Upper lobe of left lung (tissue), 6 donors: ENCODE measurements at places on chromosomes 1 and 21. TPM values are rescaled to one million over a fixed set of nuclear protein-coding genes. Genes with fewer than 3 reads are reported as not detected.

Gene VWA5B1
- 0.77 TPM for total RNA-seq

Gene CDC42BPA
- 27.8 TPM for total RNA-seq

Gene ACTN2
- total RNA-seq, result 1.6 TPM

Gene PRKAA2
- total RNA-seq, result 8.2 TPM

Gene ANP32E
- 7.7 TPM for total RNA-seq

Gene PTPRU
- 85.9 TPM for total RNA-seq

- DNase-seq, result no peak
These were observed 3.0 kb downstream of the CTSS start for GRCh38 chr1:150762552-150762951.

DNA sequence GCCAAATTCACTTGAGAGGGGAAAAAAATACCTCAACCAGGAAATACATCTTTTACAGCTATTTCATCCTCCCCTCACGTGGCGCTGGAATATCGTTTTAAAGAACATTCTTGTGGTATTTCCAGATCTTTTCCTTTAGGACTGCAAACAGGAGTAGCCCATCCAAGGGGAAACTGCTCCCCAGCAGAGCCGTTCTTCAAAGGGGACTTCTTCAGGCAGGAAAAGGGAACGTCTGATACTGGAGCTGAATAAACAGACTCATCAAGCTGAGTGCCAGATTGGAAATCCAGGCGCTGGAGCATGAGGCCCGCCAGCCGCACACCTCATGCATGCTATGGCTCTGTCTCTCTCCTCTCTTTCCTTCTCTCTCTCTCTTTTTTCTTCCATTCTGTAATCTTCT, 34.0 kb upstream of the PROX1 start:
- peak; percentile 11 for DNase-seq

DNA sequence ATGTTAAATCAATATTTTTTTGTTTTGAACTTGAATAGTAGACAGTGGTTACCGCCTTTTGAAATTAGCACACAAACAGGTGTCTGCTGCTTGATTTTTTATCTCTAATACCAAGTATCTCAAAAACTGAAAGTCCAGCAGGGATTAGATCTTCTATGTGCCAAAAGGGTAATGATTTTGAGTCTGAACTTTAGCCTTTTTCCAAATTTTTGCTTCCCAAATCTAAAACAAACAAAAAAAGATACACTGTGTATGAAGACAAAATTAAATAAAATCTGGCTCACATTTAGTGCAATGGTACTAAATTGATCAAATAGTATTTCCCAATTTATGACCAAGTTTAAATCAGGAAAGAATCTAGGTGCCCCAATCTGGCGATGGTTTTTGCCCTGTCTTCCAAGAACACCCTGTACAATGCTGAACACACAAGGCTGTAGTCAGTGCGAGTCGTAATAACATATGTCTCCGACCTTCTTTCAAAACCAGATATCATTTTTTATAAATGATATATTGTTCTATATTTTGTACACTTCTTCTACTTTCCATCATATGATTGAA, 40.5 kb downstream of the PLPPR4 start:
- no peak for DNase-seq

- DNase-seq, result no peak
These were observed 57.9 kb downstream of the BRINP2 start for GRCh38 chr1:177228693-177229065.

DNA sequence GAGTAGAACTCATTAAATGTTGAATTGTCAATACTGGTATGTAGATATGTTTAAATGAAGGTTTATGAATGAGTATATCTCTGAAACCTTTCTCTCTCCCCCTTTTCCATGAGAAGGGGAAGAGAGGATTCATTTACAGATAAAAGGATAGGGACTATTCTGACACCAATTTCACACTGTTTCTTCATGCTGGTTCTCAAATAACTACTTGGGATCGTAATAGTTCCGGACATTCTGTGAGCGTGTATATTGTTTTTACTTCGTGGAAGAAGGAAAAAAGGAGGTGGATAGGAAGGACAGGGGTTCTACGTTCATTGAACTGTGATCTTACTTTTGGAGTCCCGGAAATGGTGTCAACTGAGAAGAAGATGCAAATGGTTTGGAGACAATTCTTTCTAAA, 284.2 kb downstream of the GRIK1 start:
- no peak for DNase-seq

GRCh38 chr1:171973421-171973820, 132.1 kb downstream of the DNM3 start:
- DNase-seq, result no peak

- no peak for DNase-seq
These were observed 116.4 kb downstream of the FGGY start for GRCh38 chr1:59413327-59413720.

DNA sequence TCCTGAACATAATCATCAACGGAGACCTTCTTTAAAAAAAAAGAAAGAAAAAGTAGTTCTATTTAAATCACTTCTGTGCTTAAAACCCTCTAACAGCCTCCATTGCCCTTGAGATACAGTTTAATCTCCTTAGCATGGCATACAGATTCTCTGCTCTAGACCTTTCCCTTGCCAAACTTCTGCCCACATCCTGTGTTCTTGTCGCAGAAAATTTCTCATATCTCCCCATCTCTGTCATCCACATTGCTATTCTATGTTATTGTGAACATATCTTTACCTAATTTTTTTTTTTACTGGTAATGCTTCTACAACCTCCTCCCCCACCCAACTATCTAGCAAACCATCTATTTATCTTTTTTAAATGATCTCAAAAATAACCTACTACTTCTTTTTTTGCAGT, 135.7 kb upstream of the PROX1 start:
- DNase-seq, result no peak

DNA sequence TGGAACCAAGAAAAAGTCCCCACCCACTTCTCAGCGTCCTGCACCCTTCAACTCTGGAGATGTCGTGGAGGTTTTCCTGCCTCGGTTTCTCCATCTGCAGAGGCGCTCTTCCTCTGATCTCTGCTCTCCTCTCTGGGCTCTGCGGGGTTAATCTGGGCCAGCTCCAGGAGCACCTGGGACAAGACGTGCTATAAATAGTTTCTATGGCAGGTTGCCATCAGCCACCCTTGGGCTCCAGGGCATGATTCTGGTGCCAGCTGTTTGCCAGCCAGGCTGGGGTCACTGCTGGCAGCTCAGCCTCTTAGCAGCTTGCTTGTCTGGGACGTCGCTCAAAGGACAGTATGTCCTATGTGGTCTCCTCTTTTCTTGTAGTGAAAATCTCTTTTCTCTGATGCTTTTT, 137.1 kb downstream of the ACTL8 start:
- DNase-seq, result peak; percentile 28

DNA sequence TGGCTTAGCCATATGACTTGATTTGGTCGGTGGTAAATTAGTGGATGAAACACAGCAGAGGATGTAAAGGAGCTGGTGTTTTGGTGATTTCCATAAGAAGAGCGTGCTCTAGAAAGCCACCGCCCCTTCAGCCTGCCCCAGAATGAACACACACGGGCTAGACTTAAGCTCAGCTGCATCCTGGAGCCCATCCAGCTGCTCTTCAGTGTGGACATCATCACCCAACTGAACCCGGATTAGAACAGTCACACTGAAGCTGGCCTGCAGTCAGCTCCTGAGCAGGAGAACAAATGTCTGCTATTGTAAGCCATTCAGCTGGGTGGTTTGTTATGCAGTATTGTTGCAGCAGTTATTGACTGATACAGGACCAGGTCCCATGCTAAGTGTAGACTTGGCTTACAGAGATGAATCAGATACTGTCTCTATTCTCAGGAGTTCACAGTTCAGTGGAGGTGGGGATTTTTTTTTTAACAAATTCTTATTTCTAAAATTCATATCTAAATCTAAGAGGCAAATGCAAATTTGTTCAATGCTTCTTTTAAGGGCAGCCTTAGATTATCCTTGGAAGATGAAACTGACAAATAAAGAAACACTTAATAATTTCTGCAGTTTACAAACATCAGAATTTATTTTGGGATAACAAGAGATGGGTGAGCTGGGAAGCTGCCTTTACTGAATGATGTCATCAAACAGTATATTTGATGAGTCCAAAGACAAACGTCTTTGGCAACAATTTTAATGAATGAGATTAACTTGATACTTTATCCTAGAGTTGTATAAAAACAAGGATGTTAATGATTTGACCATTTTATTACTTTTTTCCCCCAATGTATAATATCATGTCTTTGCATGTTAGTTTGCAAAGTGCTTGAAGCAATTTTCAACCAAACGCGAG, 251.2 kb downstream of the TRABD2B start:
- no peak for DNase-seq

DNA sequence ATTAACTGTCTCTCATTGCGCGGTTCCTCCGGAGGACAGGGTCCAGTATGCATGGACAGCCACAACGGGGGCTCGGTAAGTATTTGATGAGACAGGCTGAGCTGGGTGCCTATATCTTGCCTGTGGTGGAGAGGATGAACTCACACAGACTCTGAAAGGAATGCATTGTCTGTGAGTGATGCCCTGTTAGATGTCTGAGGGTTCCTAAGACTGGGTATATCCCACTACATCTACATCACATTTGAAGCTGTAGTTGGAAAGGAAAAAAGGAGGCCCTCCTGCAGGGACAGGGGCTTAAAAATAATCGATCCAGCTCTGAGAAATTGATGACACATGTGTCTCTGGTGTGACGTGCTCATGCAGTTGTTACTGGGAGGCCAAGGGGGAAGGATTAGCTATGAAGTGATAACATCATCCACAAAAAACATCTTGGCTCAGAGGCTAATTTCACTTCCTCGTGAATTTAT, 1.9 kb downstream of the ADARB1 start:
- DNase-seq, result no peak

DNA sequence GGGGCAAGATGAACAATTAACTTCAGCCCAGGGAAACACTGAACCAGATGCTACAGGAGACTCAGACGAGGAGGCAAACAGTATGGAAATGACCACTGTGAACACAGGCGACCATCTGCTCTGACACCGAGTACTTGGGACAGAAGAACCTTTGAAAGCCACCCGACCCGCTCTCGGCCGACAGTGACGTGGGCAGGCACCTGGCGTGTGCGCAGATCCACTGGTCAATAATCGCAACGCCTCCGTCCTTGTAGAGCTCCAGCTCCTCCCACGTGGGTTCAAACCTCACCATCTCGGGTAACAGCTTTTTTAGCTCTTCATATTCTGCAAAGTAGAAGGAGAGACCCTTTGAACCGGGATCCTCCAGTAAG, 20.3 kb downstream of the POFUT2 start:
- no peak for DNase-seq
